Left ventricle myocardium inferior (tissue), 1 donor: ENCODE measurements at places on chromosomes 5 and 9. TPM values are rescaled to one million over a fixed set of nuclear protein-coding genes. Genes with fewer than 3 reads are reported as not detected.

GRCh38 chr9:88628114-88628513 is 93.1 kb downstream of the NXNL2 start:
- H3K4me1 ChIP-seq = no peaks in the 10 kb centered on the region
- no peak overlapping the region for H3K27ac ChIP-seq
- H3K4me3 ChIP-seq = no peak overlapping the region
- no peaks in the 10 kb centered on the region for H3K27me3 ChIP-seq
- no peak for DNase-seq

CA9 gene
- not detected for total RNA-seq

DNA sequence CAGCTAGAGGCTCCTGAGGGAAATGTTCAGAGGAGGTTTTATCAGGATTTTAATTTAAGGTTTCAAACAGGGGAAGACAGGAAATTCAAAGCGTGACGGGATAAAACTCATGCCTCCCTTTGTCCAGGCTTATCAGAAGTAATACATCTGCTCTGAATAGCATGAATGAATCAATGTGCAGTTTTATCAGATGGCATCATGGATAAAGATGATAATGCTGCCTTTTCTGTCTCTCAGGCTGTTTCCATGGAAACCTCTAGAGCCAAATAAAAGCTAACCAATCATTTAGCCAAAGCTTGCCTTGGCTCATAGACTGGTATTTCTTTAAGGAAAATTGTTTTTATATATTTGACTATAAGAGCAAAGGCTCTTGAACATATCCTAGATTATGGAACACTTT is 16.4 kb downstream of the MFAP3 start:
- H3K4me1 ChIP-seq = peaks cover 30% of the 10 kb centered on the region
- no peak overlapping the region for H3K27ac ChIP-seq
- H3K27me3 ChIP-seq = no peaks in the 10 kb centered on the region
- no peak for DNase-seq
- peaks cover 48% of the 10 kb centered on the region for H3K36me3 ChIP-seq

MAMDC2 gene
- 9.0 TPM for total RNA-seq

DNA sequence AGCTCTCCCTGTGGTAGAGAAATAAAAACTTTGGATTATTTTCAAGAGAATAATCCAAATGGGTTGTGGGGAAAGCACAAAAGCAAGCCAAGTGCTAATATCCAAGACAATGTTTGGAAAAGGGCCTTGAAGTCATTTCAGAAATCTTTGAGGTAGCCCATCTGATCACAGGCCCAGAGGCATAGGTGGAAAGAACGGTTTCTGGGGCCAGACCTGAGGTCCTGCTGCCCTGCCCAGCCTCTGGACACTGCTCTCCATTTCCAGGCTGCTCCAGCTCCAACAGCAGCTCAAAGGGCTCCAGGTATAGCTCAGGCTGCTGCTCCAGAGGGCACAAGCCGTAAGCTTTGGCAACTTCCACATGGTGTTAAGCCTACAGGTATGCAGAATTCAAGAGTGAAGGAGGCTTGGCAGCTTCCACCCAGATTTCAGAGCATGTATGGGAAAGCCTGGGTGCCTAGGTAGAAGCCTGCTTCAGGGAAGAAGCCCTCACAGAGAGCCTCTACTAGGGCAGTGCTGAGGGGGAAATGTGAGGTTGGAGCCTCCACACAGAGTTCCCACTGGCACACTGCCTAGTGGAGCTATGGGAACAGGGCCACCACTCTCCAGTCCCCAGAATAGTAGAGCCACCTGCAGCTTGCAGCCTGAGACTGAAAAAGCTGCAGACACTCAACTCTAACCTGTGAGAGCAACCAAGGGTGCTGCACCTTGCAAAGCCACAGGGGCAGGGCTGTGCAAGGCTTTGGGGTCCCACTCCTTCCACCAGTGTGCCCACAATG is 133.1 kb downstream of the PIK3R1 start:
- no peak overlapping the region for H3K4me3 ChIP-seq
- no peak overlapping the region for H3K27ac ChIP-seq

DNA sequence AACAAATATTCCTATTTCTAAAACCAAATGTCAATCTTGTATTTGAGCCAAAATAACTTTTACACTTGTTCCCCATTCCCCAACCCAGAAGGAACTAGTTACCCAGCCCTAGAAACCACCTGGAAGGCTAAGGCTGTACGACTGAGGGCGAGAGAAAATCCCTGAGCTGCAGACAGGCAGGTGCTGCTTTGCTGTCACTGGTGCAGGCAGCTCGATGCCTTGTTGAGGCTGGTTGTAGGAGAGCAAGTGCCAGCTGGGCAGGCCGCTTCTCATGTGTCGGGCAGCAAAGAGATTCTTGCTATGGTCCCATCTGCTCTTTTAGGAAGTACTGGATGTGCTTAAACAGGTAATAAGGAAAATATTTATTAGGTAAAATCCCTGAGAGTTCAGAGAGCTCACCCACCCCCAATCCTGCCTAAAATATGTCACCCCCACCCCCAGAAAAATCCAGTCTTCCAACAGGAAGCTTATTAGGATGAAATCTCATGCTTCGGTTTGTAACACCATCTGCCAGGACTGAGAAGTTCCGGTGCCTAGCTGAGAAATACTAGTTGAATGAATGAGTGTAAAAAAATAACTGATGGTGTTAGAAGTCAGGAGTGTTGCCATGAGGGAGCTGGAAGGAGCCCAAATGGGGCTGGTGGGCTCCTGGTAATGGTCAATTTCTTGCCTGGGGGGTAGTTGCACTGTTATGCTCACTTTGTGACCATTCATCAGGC is 91.1 kb upstream of the DMRT1 start:
- H3K4me1 ChIP-seq = peaks cover 67% of the 10 kb centered on the region
- H3K36me3 ChIP-seq = peaks cover 23% of the 10 kb centered on the region
- no peak overlapping the region for H3K4me3 ChIP-seq
- DNase-seq = no peak
- no peaks in the 10 kb centered on the region for H3K27me3 ChIP-seq

- no peak for DNase-seq
- no peak overlapping the region for H3K4me3 ChIP-seq
Measured at GRCh38 chr9:87567983-87568382, 70.3 kb downstream of the DAPK1 start.
